ENCODE measurements at places on chromosomes 3 and 15. TPM values are rescaled to one million over a fixed set of nuclear protein-coding genes. Genes with fewer than 3 reads are reported as not detected.

Gene HEMK1
- total RNA-seq, result 5.0 TPM

Gene SAMD7
- not detected for total RNA-seq

Gene TERC
- total RNA-seq, result 124 TPM

Gene GRM7
- total RNA-seq, result not detected

Gene IL5RA
- not detected for total RNA-seq

Gene AMOTL2
- total RNA-seq, result 75.7 TPM

Gene TM6SF1
- not detected for total RNA-seq

Gene C3orf70
- total RNA-seq, result 1.1 TPM

Gene CYP19A1
- 3.1 TPM for total RNA-seq

Gene IP6K2
- 44.3 TPM for total RNA-seq

Gene COL6A5
- total RNA-seq, result not detected

Gene SPG11
- 84.8 TPM for total RNA-seq

Gene PROK2
- total RNA-seq, result not detected

Gene GAP43
- total RNA-seq, result 3.4 TPM

Gene CACNA2D3
- total RNA-seq, result not detected

Gene MORC1
- total RNA-seq, result not detected

Gene ATP13A5
- total RNA-seq, result not detected

Gene ITGA11
- 81.1 TPM for total RNA-seq

Gene CSNK1G1
- 13.8 TPM for total RNA-seq

Gene C3orf20
- not detected for total RNA-seq

Gene ISLR2
- 0.36 TPM for total RNA-seq

Gene IQCH
- total RNA-seq, result 0.74 TPM

Gene GRAMD1C
- 12.1 TPM for total RNA-seq

Gene MEX3B
- total RNA-seq, result 3.5 TPM

Gene ZDHHC19
- total RNA-seq, result not detected

Gene PSMA4
- 107 TPM for total RNA-seq

Gene UBE2Q2
- total RNA-seq, result 58.6 TPM

Gene FSTL1
- 765 TPM for total RNA-seq

Gene MEIS2
- total RNA-seq, result 84.0 TPM

Gene GRK7
- not detected for total RNA-seq

Gene ZNF80
- total RNA-seq, result not detected

Gene EPHA6
- not detected for total RNA-seq

Gene SLC22A13
- total RNA-seq, result 0.45 TPM

Gene CHRM5
- total RNA-seq, result not detected

Gene CPEB1
- 40.9 TPM for total RNA-seq

Gene CHSY1
- total RNA-seq, result 40.9 TPM

Gene TMEM44
- 16.7 TPM for total RNA-seq

Gene SPINK8
- total RNA-seq, result not detected

Gene SLC27A2
- not detected for total RNA-seq

Gene PATL2
- total RNA-seq, result 0.72 TPM

Gene NPAP1
- 0.16 TPM for total RNA-seq

Gene ALG1L2
- not detected for total RNA-seq

Gene MYLK
- 74.7 TPM for total RNA-seq

Gene TGM5
- not detected for total RNA-seq

Gene CXCR6
- not detected for total RNA-seq

Gene ARPIN
- total RNA-seq, result 23.0 TPM

Gene SCN5A
- total RNA-seq, result 0.99 TPM

Gene RSRC1
- total RNA-seq, result 45.8 TPM

Gene PP2D1
- total RNA-seq, result not detected

Gene SERPINI2
- total RNA-seq, result not detected

Gene WDR49
- total RNA-seq, result under 0.01 TPM

Gene GOLGA8T
- total RNA-seq, result not detected

Gene EFHB
- total RNA-seq, result 1.1 TPM

Gene HERC2
- total RNA-seq, result 41.4 TPM

Gene CSPG4
- 27.8 TPM for total RNA-seq

Gene PRSS50
- not detected for total RNA-seq

Gene C3orf22
- total RNA-seq, result not detected

All from fibroblast of the aortic adventitia (primary cell).